ENCODE measurements at places on chromosomes 16 and 17. TPM values are rescaled to one million over a fixed set of nuclear protein-coding genes. Genes with fewer than 3 reads are reported as not detected.

Gene PROCA1
- 2.3 TPM for total RNA-seq

Gene SLC13A5
- total RNA-seq: not detected

Gene PPY
- total RNA-seq: not detected

DNA sequence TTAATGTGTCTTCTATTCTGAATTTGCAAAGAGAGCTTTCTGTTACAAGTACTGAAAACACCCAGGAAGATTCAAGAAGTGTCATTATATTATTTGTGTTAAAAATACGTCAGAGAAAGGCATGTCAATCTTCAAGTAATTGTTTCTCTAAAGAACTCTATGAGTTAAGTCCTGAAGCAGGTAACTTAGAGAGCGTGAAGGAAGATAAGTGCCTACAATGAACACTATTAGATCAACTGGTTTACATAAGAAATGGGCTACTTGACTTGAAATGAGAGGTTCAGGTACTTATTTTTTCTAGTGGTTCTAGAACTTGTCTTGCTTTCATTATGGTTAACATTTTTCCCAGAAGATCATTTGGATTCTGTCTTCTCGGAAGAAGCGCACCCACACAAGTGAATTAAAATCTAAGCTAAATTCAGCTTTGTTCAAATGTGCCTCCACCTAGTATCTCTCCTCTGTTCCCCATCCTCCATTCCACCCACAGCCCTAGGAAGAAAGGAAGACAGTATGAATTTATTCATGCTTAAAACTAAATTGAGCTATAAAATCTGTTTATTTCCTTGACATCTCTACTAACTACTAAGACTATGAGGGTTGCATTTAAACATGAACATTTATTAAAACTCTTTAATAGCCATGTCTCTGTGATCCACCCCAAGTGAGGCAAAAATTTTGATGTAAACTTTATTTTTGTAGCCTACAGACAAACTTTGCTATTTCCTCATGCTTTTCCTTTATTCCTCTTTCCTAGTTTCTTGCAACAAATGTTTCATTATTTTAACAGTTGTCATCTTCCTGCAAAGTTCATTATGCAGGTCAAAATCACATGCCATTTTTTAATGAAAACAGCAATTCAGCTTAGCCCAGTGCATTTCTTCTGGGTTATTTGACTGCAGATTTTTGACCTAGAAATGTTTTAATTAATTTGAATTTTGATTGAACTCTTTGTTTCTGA is 206.8 kb downstream of the KCNJ2 start:
- no peaks in the 10 kb centered on the region for H3K27me3 ChIP-seq
- H3K4me3 ChIP-seq: no peak overlapping the region
- no peaks in the 10 kb centered on the region for H3K4me1 ChIP-seq
- H3K36me3 ChIP-seq: no peaks in the 10 kb centered on the region

DNA sequence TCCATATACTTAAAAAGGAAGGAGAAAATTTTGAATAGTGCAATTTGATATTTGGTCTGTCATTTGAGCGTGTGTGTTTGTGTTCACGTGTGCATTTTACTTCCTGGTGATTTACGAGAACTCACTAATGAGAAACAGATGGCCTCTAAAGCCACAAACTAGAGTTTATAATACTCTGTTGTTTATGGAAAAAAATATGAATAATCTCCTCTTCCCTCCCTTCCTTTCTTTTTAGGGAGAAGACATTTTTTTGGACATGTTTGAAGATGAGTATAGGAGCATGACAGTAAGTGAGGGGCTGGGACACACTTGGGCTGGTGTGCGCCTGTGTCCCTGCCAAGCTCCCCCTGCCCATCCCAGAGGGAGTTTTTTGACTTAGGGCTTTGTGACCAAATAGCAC is 102.7 kb downstream of the CLEC16A start:
- no peak overlapping the region for H3K27ac ChIP-seq
- H3K36me3 ChIP-seq: peaks cover 32% of the 10 kb centered on the region
- H3K4me1 ChIP-seq: peaks cover 20% of the 10 kb centered on the region
- no peak for DNase-seq

DNA sequence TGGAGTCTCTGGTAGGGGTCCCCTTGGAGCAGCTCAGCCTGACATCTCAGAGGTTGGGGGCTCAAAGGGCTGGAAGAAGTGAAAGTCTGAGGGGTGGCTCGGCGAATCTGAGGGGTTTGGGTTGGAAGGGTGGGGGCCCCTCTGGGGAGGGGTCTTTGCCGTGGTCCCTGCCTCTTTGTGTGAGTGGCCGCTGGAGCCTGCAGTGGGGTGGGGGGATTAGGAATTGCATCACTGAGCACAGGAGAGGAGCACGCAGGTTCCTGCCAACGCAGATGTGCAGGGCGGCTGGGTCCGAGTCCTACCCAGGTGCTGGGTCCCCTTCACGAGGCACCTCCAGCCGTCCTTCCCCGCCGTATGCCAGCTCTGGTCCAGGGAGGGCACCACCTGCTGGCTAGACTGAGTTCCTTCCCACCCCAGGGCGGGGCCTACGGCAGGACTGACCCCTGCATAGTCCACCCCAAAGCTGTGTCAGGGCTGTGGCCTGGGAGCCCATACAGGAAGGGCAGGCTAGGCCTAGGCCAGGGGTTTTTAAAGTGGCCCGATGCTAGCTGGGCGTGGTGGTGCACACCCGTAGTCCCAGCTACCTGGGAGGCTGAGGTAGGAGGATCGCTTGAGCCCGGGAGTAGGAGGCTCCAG is 9.9 kb downstream of the FMNL1 start:
- peak; percentile 51 for DNase-seq
- peaks cover 88% of the 10 kb centered on the region for H3K4me1 ChIP-seq
- H3K4me3 ChIP-seq: no peak overlapping the region

DNA sequence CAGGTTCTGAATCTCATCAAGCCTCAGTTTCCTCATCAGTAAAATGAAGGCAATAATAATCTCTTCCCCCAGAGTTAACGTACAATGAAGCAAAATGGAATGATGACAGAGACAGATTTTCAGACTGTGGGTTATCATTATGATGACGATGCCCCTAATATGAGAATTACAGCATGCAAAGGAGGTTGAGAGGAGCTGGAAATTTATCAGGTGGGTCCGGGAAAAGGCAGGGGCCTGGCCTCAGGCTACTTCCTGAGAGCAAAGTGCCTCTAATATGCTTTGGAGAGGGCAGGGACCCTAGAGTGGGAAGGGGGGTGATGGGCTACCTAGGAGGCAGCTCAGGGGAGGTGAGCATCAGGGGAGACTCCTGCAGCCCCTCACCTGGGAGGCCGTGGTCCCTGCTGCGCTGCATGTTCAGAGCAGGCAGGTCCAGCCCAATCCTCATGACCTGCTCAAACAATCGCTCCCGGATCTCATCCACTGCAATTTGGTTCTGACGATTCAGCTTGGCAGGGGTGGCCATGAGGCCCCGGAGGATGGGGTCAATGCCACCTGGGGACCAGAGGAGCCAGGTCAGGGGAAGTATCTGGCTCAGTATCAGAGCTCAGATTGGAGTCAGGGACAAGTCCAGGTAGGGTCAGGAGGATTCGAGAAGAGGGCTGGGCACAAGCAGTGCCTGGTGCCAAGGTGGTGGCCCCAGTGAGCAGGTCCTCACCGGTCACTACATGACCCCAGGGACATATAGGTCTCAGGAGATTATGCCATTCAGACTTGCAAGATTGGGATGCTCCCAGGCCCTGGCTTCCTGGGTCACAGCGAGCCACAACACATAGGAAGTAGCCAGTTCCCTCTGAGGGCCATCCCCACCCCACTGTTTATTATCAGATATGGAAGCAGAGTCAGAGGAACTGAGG is 8.1 kb downstream of the MPO start:
- H3K4me3 ChIP-seq: no peak overlapping the region
- H3K27ac ChIP-seq: no peak overlapping the region
- H3K4me1 ChIP-seq: no peaks in the 10 kb centered on the region
- no peaks in the 10 kb centered on the region for H3K27me3 ChIP-seq
- H3K36me3 ChIP-seq: no peaks in the 10 kb centered on the region

DNA sequence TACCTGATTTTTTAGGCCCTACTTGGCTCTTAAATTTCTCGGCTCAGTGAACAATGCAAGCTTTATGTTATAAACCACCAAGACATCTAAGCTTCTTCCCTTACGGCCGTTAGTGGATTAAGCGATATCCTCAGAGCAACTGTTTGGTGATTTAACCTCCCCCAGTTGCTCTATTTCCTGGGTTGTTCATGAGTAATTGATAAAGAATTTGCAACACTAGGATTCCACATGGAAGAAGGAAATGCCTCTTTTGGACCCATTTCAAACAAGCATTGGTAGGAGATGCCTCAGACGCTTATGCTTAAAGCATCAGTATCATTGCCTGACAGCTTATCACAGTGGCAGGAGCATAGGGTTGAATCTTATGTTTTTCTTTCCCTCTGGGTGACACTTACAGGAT is 65.3 kb downstream of the RBFOX1 start:
- no peak overlapping the region for H3K4me3 ChIP-seq
- no peak for DNase-seq
- no peaks in the 10 kb centered on the region for H3K27me3 ChIP-seq
- no peaks in the 10 kb centered on the region for H3K36me3 ChIP-seq

GRCh38 chr16:24692854-24693253 is 36.6 kb upstream of the TNRC6A start:
- H3K4me1 ChIP-seq: no peaks in the 10 kb centered on the region
- H3K36me3 ChIP-seq: no peaks in the 10 kb centered on the region
- no peak overlapping the region for H3K4me3 ChIP-seq
- DNase-seq: no peak
- no peak overlapping the region for H3K27ac ChIP-seq

GRCh38 chr17:70080541-70081347 is 5.7 kb downstream of the KCNJ16 start:
- no peak for DNase-seq
- no peak overlapping the region for H3K4me3 ChIP-seq
- no peak overlapping the region for H3K27ac ChIP-seq
- H3K36me3 ChIP-seq: no peaks in the 10 kb centered on the region
- no peaks in the 10 kb centered on the region for H3K27me3 ChIP-seq

Measured in natural killer cell (primary cell).